Fibroblast of lung (primary cell): ENCODE measurements at places on chromosomes 6 and 20. TPM values are rescaled to one million over a fixed set of nuclear protein-coding genes. Genes with fewer than 3 reads are reported as not detected.

Gene IRF4
- 0.01 and 0.02 TPM in 2 replicates for polyA plus RNA-seq

Gene PRRT1
- 0.61 and 0.73 TPM in 2 replicates for polyA plus RNA-seq

Gene XRN2
- polyA plus RNA-seq, result 99.6 and 103 TPM in 2 replicates

Gene SPDEF
- 0.03 TPM in 1 of 2 replicates, not detected in the other for polyA plus RNA-seq

Gene SEMG1
- polyA plus RNA-seq, result not detected in 2 replicates

Gene GLP1R
- polyA plus RNA-seq, result not detected in 2 replicates

Gene HFE
- 22.1 and 22.3 TPM in 2 replicates for polyA plus RNA-seq

Gene PPP1R18
- 92.6 and 122 TPM in 2 replicates for polyA plus RNA-seq

Gene HCRTR2
- polyA plus RNA-seq, result not detected in 2 replicates

Gene PI3
- polyA plus RNA-seq, result not detected in 2 replicates

Gene SLC17A9
- 3.4 and 6.8 TPM in 2 replicates for polyA plus RNA-seq

Gene FERMT1
- polyA plus RNA-seq, result 4.6 and 8.1 TPM in 2 replicates

Gene ZKSCAN8
- polyA plus RNA-seq, result 10.2 and 13.4 TPM in 2 replicates

Gene PLG
- not detected in 2 replicates for polyA plus RNA-seq

Gene GSTA4
- 47.2 and 51.9 TPM in 2 replicates for polyA plus RNA-seq

Gene TULP1
- polyA plus RNA-seq, result not detected in 2 replicates

Gene CAP2
- polyA plus RNA-seq, result 23.4 and 38.1 TPM in 2 replicates

Gene AGER
- 0.78 and 0.99 TPM in 2 replicates for polyA plus RNA-seq

Gene MROH8
- polyA plus RNA-seq, result 1.7 and 2.9 TPM in 2 replicates

Gene TFAP2B
- polyA plus RNA-seq, result not detected in 2 replicates

Gene BNIP5
- polyA plus RNA-seq, result not detected in 2 replicates

Gene ADTRP
- 0.23 and 1.1 TPM in 2 replicates for polyA plus RNA-seq

Gene MEI4
- not detected in 2 replicates for polyA plus RNA-seq

Gene ABHD16A
- polyA plus RNA-seq, result 24.2 and 25.1 TPM in 2 replicates

Gene PRR18
- 0.01 TPM in 1 of 2 replicates, not detected in the other for polyA plus RNA-seq

Gene RAET1E
- 0.12 and 0.70 TPM in 2 replicates for polyA plus RNA-seq

Gene CRISP2
- not detected in 2 replicates for polyA plus RNA-seq

Gene CGAS
- polyA plus RNA-seq, result 1.6 and 2.7 TPM in 2 replicates

Gene ANKRD66
- not detected in 2 replicates for polyA plus RNA-seq

Gene NXT1
- polyA plus RNA-seq, result 14.1 and 23.4 TPM in 2 replicates

Gene NFATC2
- 0.11 and 1.2 TPM in 2 replicates for polyA plus RNA-seq

Gene DSP
- 0.02 and 3.8 TPM in 2 replicates for polyA plus RNA-seq

Gene BLCAP
- 76.7 and 83.1 TPM in 2 replicates for polyA plus RNA-seq

Gene ULBP3
- 18.8 and 28.8 TPM in 2 replicates for polyA plus RNA-seq

Gene C6orf132
- 0.87 and 1.1 TPM in 2 replicates for polyA plus RNA-seq

Gene ARFGAP1
- polyA plus RNA-seq, result 33.1 and 37.6 TPM in 2 replicates

Gene ADIG
- polyA plus RNA-seq, result not detected in 2 replicates

Gene PLTP
- 28.5 and 63.1 TPM in 2 replicates for polyA plus RNA-seq

Gene LPIN3
- polyA plus RNA-seq, result 3.0 and 4.7 TPM in 2 replicates

Gene MCHR2
- polyA plus RNA-seq, result 0.03 TPM in 1 of 2 replicates, not detected in the other

Gene CNR1
- polyA plus RNA-seq, result not detected in 2 replicates

Gene CLPSL2
- polyA plus RNA-seq, result not detected in 2 replicates

Gene CYP24A1
- polyA plus RNA-seq, result not detected in 2 replicates

Gene IL17F
- polyA plus RNA-seq, result not detected in 2 replicates

Gene SOBP
- 2.3 and 2.7 TPM in 2 replicates for polyA plus RNA-seq

Gene MATN4
- polyA plus RNA-seq, result 0.02 and 0.06 TPM in 2 replicates

Gene GJA10
- not detected in 2 replicates for polyA plus RNA-seq

Gene SLC12A5
- 0.11 and 0.27 TPM in 2 replicates for polyA plus RNA-seq

Gene DDR1
- polyA plus RNA-seq, result 6.2 and 10.9 TPM in 2 replicates

Gene VWA7
- 0.16 and 0.60 TPM in 2 replicates for polyA plus RNA-seq

Gene RNF144B
- 0.29 and 0.61 TPM in 2 replicates for polyA plus RNA-seq

Gene IPCEF1
- 0.03 and 0.46 TPM in 2 replicates for polyA plus RNA-seq
